ENCODE measurements at places on chromosomes 1 and 21. TPM values are rescaled to one million over a fixed set of nuclear protein-coding genes. Genes with fewer than 3 reads are reported as not detected.

The PRDM16 gene
- total RNA-seq = 17.7 TPM

The TNFRSF8 gene
- 1.2 TPM for total RNA-seq

The SPSB1 gene
- 13.1 TPM for total RNA-seq

The PEX10 gene
- total RNA-seq = 13.7 TPM

The HFM1 gene
- total RNA-seq = 1.3 TPM

The ALDH4A1 gene
- total RNA-seq = 27.3 TPM

The LCE1A gene
- not detected for total RNA-seq

The TSPEAR gene
- 2.7 TPM for total RNA-seq

The GRIK3 gene
- 0.62 TPM for total RNA-seq

The GOLPH3L gene
- total RNA-seq = 15.1 TPM

The KLHDC9 gene
- 5.2 TPM for total RNA-seq

The NBPF6 gene
- not detected for total RNA-seq

The KIF17 gene
- total RNA-seq = 3.5 TPM

The C8A gene
- total RNA-seq = not detected

The ZFP69 gene
- total RNA-seq = 1.9 TPM

The CCDC190 gene
- total RNA-seq = 0.62 TPM

The ARMH1 gene
- 0.92 TPM for total RNA-seq

The CFAP141 gene
- total RNA-seq = not detected

The ASTN1 gene
- 0.22 TPM for total RNA-seq

The CADM3 gene
- 4.8 TPM for total RNA-seq

The CA6 gene
- not detected for total RNA-seq

The C1orf53 gene
- total RNA-seq = 4.9 TPM

The TMEM269 gene
- not detected for total RNA-seq

The EGLN1 gene
- 79.8 TPM for total RNA-seq

The GPR3 gene
- 0.12 TPM for total RNA-seq

The VCAM1 gene
- 4.7 TPM for total RNA-seq

The SLC5A9 gene
- 0.17 TPM for total RNA-seq

The RGS2 gene
- 17.1 TPM for total RNA-seq

Data from left ventricle myocardium superior (tissue), 1 donor.